Osteocyte (in vitro differentiated cells): ENCODE measurements at places on chromosomes 4 and X. TPM values are rescaled to one million over a fixed set of nuclear protein-coding genes. Genes with fewer than 3 reads are reported as not detected.
A peak's percentile ranks its signal among the peaks of the same experiment; 100 is the strongest.

- H3K4me3 ChIP-seq: no peak overlapping the region
- no peak for DNase-seq
- H3K36me3 ChIP-seq: no peaks in the 10 kb centered on the region
- no peaks in the 10 kb centered on the region for H3K27me3 ChIP-seq
Observed at GRCh38 chr4:59655996-59656395, 1544.1 kb upstream of the ADGRL3 start.

- no peak overlapping the region for H3K4me3 ChIP-seq
- H3K4me1 ChIP-seq: no peaks in the 10 kb centered on the region
- peaks cover 3% of the 10 kb centered on the region for H3K27me3 ChIP-seq
- no peak overlapping the region for H3K27ac ChIP-seq
- no peak for DNase-seq
Observed at GRCh38 chr4:58732973-58733372, 1622.8 kb upstream of the IGFBP7 start.

GRCh38 chr4:8690216-8691150 is 97.9 kb downstream of the CPZ start:
- DNase-seq: peak; percentile 73
- peaks cover 28% of the 10 kb centered on the region for H3K27me3 ChIP-seq
- no peak overlapping the region for H3K27ac ChIP-seq
- no peaks in the 10 kb centered on the region for H3K36me3 ChIP-seq
- no peaks in the 10 kb centered on the region for H3K4me1 ChIP-seq

DNA sequence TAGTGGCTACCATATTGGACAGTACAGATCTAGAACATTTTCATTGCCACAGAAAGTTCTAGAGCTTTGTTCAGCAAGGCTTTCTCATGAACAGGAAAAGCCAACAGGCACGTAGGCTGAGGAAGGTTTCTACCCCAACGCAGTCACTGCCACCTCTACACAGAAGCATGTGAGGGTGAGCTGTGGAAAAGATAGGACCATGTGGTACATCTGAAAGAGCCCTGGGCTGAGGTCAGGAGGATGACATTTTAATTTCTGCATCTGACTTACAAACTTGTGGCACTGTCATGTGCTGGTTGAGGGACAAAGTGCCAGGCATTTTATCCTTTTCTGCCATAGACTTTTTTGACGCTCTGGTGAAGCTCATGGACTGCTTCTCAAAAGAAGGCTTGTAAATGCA is 454.2 kb downstream of the BCOR start:
- no peaks in the 10 kb centered on the region for H3K36me3 ChIP-seq
- no peak overlapping the region for H3K27ac ChIP-seq
- peaks cover 3% of the 10 kb centered on the region for H3K27me3 ChIP-seq
- no peak overlapping the region for H3K4me3 ChIP-seq
- peaks cover 10% of the 10 kb centered on the region for H3K4me1 ChIP-seq
- no peak for DNase-seq

GRCh38 chr4:140003876-140004548 is 150.0 kb downstream of the MAML3 start:
- H3K27me3 ChIP-seq: no peaks in the 10 kb centered on the region
- H3K4me1 ChIP-seq: peaks cover 20% of the 10 kb centered on the region
- H3K4me3 ChIP-seq: peak overlapping the region; percentile 67
- DNase-seq: no peak
- H3K27ac ChIP-seq: peak overlapping the region; percentile 65

DNA sequence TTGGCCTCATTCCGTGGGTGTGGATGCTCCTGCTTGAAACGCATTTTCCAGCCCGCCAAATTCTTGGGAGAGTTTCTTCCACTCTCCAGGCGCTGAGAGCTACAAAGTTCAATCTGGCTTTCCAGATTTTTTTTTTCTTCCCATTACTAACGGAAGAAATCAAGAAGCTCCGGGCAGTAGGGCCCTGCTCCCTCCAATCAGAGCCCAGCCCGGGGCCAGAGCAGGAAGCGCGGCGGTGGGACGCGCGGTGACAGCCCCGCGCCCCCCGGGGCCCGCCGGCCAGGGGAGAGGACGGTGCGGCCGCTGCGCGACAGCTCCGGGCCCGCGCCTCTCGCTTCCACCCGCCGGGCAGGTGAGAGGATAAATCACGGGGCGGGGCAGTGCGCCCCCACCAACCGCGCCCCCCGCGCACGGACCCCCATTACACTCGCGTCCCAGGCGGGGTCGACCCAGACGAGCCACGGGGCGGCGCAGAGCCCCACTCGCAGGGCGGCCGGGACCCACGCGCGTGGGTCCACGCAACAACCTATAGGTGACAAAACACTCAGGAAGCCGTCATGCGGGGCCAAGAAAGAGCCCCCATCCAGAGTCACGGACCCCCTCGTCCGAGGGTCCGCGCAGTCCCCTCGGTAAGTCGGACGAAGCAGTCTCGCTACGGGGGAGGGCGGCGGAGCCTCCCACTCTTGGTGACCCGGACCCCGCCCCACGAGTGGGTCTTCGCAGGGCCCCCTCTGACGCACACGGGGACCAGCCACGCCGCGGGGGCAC is 868 bp downstream of the AFAP1 start:
- H3K27ac ChIP-seq: peak overlapping the region; percentile 88
- no peaks in the 10 kb centered on the region for H3K27me3 ChIP-seq
- H3K36me3 ChIP-seq: no peaks in the 10 kb centered on the region
- peaks cover 49% of the 10 kb centered on the region for H3K4me1 ChIP-seq
- DNase-seq: no peak

The ERAS gene
- total RNA-seq: not detected in 2 replicates

The PAGE3 gene
- total RNA-seq: not detected in 2 replicates

The FREM3 gene
- total RNA-seq: not detected in 2 replicates

The TMEM156 gene
- total RNA-seq: not detected in 2 replicates

The TMPRSS11A gene
- total RNA-seq: not detected in 2 replicates
